SJSA1 (cell line): ENCODE measurements at places on chromosomes 3 and 15.
A peak's percentile ranks its signal among the peaks of the same experiment; 100 is the strongest.

DNA sequence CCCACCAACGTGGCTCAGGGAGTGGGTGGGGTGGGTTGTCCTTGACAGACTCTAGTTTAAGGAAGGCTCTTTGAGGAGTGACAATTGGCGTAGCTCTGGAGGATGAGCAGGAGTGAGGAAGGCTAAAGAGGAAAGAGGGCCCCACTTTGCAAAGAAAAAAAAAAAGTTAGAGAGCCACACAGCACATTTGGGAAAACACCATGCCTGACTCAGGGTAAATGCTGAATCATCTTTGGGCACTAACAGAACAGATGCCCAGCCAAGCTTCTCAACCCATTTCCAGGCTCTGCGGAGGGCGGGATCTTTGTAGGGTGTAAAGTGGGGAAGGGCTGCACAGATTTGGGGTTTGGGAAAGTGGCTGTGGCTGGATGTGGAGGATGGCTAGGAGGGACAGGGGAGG is 179.1 kb upstream of the RGMA start:
- DNase-seq = no peak

GRCh38 chr3:105062853-105063252 is 303.9 kb upstream of the ALCAM start:
- DNase-seq = no peak

GRCh38 chr3:191237047-191237882 is 38.2 kb downstream of the OSTN start:
- no peak for DNase-seq

DNA sequence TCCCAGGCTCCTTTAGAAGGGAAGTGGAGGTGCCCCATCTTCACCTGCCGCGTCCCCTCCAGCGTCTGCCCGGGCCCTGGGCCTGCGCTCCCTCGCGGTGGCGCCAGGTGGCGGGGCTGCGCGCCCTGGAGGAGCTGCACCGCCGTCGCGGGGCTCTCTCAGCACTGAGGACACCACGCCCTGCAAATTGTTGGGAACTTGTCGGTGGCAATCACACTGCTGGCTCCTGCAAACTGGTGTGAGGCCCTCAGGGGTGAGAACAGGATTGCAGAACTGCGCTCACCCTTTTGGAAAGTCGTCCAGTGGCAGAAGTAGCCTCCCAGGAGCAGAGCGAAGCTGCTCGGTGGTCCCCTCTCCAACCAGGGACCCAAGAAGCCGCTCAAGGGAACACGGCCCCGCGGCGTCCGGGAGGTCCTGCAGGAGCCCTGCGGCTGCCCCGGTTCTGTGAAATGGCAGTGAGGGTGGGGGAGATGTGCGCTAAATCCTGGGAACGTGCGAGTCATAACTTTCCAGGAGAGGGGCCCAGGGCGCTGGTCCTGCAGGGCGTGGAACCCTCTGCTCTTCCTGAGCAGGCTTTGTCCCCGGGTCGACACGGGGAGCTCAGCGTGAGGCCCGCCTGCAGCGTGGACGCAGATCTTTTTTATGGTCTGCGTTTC is 995 bp upstream of the LRRK1 start:
- peak; percentile 84 for DNase-seq

DNA sequence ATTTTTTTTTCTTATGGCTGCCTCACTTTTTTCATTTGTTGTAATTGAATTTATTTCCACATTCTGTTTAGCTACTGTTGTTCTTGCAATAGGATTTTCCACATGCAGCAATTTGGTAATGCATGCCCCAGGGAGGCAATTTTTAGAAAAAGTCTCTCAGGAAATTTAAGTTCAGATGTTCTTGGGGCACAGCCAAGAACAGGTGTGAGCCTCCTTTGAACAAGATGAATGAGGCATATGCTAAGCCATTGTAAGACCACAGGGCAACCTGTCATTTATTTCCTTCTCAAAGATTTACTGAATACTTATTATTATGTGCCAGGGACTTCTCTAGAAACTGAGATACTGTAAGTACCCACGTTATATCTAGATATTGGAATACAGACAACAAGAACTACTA is 549.5 kb downstream of the DIPK2A start:
- DNase-seq = no peak
